HEK293T (cell line): ENCODE measurements at places on chromosomes 3 and 15.
A peak's percentile ranks its signal among the peaks of the same experiment; 100 is the strongest.

GRCh38 chr3:43765521-43765971 lies 74.8 kb downstream of the ABHD5 start:
- no peak for DNase-seq

DNA sequence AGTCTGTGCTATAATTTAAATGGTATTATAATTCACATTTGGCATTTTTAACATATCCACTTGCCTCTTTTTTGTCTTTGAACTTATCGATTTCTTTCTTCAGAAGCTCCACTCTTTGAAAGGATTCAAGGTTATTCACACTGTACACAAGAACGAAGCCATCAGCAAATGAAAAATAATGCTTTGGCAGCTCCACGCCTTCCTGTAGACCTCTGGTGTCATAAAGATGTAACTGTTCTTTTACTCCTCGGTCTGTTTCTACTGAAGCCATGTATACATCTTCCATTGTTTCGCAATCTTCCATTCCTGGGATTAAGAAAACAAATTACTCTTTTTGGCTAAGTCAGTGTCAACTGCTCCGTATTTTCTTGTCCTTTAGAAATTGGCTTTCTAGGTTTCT lies 16.0 kb downstream of the NKIRAS1 start:
- DNase-seq, result no peak

DNA sequence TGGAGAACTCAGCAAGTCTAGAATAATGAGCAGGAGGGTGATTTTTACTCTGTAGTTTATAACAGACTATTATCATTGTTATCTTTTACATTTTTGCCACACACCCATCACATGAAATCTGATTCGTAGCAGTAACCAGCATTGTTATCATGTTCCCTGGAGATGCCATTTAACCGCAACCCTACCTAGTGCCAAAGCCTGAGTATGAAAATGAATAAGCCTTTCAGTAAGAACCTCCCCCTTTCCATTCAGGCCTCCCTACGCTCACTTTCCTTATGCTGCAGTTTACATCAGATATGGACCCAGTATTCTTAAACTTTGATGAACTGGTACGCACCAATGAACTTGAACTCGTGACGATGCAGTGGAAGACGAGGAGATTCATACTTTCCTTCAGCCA lies 158.7 kb upstream of the SPRED1 start:
- DNase-seq, result no peak

DNA sequence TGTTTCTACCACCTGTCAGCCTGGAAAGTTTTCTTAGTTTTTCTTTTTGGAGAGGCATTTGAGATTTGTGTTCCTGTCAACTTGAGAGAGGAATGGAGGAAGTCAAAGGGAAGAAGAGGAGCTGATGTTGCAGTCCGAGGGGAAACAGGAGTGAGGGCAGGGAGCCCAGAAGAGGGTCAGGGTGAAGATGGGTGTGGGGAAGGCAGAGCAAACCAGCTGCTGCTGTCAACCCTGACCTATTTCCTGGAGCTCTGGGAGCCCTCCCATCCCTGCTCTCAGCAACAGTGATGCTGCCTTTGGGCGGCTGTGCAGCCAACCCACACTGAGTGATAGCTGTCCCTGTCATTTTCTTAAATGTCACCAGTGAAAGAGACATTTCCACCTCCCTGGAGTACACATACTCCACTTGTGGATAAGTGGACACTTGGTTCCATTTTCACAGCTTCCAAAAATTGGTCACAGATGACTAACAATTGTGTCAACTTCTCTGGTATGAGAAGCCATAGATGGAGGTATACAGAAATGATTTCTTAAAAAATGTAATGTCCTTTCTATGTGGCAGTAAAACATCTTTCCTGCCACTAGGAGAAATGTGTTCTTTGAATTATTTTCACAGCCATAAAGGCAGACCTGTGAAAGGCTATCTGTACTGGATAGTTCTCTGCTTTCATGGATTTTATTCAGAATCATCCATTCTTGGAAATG lies 556.3 kb upstream of the TBL1XR1 start:
- DNase-seq, result no peak

GRCh38 chr3:148932972-148933371 lies 58.4 kb upstream of the GYG1 start:
- DNase-seq, result no peak

GRCh38 chr3:39408493-39409372 lies 2.2 kb downstream of the RPSA start:
- no peak for DNase-seq

- no peak for DNase-seq
Measured at GRCh38 chr15:49406352-49407118, 16.5 kb upstream of the FGF7 start.

DNA sequence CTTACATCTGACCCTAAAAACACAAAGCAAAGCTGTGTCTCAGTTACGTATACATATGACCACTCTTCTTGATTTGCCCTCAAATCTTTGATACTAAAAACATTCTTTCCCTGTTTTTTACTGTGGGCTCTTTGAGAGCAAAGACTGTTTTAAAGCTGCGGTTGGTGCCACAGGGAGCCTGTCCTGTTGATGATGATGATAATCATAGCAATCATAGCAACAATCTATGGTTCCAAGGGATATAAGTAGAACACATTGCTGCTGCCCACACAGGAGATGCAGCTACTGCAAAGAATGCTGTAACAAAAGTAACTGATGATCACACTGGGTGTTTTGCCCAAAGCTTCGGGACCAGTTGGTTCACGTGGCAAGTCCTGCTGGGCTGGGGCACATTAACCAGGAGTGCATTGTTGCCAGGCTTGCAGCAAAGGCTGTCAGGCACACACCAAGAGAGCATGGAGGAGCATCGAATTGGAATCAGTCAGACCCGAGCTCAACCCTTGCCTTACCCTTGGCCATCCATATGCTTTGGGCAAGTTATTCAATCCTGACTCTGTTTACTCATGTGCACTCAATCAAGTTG lies 131.4 kb upstream of the EIF1B start:
- no peak for DNase-seq

DNA sequence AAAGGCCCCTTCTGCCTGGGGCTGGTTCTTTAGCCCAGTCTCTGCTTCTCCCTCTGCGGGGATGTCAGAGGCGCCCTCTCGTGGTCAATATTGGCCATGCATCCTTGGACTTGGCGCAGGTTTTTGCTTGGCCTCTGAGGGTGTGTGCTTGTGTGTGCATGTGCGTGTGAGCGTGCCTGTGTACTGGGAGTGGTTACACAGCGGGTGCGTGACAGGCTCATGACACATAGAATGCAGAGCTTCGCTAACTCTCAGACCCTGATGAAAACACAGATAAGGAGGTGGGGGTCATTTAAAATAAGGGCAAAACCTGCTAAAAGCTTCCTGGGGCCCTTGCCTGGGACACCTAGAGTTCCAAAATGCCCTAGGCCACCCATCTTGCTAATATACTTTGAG lies 160.9 kb downstream of the SMAD6 start:
- peak; percentile 85 for DNase-seq

- no peak for DNase-seq
Measured at GRCh38 chr15:67873777-67874176, 33.9 kb upstream of the RNU6-1 start.

DNA sequence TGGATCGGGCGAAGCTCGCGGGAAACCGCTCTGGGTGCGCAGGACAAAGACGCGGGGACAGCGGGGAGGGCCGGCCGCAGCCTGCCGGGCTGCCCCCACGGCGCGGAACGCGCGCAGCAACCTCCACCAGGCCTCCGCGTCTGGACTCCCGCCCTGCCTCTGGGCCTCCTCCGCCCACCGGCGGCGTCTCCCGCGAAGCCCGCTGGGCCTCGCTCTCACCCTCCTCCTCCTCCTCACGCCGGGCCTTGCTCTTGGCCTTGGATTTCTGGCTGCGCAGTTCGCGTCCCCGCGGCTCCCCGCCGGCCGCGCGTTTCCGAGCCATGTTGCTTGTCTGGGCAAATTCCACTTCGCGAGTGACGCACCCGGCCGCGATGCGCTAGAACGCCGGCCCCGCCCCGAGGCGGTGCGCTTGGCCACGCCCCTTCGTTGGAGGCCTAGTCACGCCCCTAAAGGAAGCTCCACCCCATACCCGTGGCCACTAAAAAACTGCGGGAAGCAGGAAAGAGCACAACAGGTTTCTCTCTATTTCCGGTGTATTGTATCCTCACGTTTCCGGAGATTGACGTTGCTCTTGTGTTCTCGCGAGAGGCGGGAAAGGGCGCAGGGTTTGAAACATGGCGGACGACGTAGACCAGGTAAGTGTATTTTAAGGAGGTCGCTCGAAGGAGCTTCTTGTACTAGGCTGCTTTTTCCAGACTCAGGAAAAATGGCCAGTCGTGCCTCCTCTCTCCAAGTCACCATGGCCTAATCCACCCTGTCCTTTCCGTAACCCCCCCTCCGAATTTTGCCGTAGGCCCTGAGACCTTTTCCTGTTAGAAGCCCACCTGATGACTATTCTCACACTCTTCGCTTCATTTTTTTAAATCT lies at the start of the genes LSM3 and XPC:
LSM3 (plus strand) TSS at position 571 of the 867 bp plus-strand sequence; CDS start at position 615, 44 bp downstream.
XPC (minus strand) TSS at position 355 of the 867 bp plus-strand sequence; CDS start at position 322, 33 bp downstream.
- peak; percentile 93 for DNase-seq

- no peak for DNase-seq
Measured at GRCh38 chr15:65962187-65962586, 92.9 kb downstream of the RAB11A start.
